NCI-H82 (cell line): ENCODE measurements at places on chromosomes 2 and 18.
A peak's percentile ranks its signal among the peaks of the same experiment; 100 is the strongest.

GRCh38 chr2:118315606-118316005 lies 227.3 kb downstream of the INSIG2 start:
- DNase-seq: no peak

- DNase-seq: no peak
Measured at GRCh38 chr18:66511792-66512191, 92.1 kb downstream of the CDH19 start.

GRCh38 chr2:85385746-85386145 lies 24.4 kb downstream of the CAPG start:
- no peak for DNase-seq

DNA sequence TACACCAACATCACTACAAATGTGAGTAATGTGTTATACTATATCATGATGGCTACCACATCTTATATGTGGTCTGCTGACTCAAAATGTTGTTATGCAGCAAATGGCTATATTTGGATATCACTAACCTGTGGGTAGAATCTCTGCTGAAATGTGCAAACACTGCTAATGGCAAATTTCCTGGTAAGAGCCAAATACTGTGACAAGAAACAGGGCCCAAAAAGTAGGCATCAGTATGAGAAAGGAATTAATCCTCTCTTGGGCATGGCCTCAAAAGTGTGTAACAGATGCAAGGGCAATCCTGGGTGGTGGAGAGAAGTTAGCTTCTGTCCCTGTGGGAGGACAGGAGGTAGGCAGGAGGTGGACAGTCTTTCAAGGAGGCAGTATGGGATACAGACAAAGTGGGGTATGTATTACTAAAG lies 13.3 kb downstream of the ATF2 start:
- DNase-seq: no peak

DNA sequence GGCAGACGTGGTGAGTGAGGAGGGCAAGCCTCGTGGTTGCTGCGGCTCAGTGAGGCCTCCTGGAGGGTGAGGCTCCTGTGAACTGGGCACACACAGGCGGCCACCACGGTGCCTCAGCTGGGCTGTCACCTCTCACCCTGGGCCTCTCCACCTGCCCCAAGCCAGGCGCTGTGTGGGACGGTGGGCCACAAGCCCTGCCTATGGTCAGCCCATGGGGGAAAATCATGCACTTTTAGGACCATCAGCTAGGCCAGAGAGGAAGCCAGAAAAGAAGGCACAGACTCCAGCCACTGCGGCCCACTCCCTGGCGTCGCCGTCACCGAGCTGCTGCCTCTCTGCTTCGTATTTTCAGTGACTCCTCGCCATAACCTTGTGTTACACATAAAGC lies 28.5 kb upstream of the HS6ST1 start:
- no peak for DNase-seq

DNA sequence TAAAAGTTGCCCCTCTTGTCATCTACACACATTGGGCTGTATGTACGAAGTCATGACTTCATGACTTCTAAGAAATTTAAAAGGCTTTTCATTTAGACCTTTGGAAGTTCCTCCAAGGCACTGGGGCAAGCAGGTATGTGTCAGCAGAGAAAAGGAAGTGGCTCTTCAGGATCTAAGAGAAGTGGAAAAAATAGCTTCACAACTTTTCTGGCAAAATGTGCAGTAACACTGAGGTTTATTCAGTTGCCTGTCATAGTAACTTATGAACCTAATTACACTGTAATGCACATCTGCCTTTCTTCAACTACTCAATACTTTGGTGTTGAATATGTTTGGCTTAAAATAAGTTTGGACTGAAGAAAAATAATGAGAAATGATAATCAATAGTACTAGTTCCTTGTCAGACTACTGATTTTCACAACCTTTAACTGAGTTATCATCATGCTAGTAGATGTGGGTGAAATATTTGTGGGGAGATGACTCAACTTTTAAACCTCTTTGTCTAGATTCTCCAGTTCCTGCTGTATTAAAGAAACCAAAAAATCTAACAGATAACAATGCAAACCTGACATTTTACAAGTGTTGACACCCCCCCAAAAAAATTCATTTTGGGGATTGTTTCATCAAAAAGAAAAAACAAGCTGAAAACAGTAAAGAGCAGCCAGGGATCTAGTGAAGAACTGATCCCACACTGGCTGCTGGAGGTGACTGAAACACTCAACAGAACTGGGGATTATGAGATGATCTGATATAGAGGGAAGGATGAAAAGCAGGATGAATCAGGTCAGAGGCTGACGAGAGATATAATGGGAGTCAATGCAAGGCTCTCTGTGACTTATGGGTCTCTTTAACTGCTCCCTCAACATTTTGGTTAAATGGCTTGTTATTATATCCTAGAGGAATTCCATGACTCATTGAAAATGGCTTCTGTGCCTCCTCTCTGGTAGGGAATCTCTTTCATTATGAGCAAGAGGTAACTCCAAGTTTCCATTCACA lies 84.6 kb downstream of the COLEC12 start:
- peak; percentile 14 for DNase-seq

- DNase-seq: peak; percentile 61
Measured at GRCh38 chr2:70029814-70030409, 57.4 kb upstream of the PCBP1 start.

DNA sequence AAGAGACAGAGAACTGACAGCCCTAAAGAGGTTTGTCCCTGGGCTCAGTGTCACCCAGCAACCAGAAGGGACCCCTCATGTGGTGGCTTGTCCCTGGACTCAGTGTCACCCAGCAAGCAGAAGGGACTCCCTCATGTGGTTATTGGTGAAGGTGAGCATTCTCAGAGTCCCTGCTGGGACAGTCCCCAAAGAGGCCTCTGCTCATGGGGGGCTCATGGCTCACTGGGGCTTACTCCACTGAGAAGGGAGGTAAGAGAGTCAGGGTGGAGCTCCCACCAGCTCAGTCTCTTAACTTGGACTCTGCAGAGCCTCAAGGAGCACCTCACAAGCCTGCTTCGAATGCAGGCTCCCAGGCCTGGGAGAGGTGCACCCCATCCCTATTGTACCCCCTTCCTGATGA lies 145.2 kb upstream of the COPS8 start:
- no peak for DNase-seq

- DNase-seq: no peak
Measured at GRCh38 chr18:29161429-29161828, 984.5 kb upstream of the CDH2 start.
